ENCODE measurements at places on chromosomes 5 and 9. TPM values are rescaled to one million over a fixed set of nuclear protein-coding genes. Genes with fewer than 3 reads are reported as not detected.

DND1 gene
- 2.0 TPM for total RNA-seq

DNA sequence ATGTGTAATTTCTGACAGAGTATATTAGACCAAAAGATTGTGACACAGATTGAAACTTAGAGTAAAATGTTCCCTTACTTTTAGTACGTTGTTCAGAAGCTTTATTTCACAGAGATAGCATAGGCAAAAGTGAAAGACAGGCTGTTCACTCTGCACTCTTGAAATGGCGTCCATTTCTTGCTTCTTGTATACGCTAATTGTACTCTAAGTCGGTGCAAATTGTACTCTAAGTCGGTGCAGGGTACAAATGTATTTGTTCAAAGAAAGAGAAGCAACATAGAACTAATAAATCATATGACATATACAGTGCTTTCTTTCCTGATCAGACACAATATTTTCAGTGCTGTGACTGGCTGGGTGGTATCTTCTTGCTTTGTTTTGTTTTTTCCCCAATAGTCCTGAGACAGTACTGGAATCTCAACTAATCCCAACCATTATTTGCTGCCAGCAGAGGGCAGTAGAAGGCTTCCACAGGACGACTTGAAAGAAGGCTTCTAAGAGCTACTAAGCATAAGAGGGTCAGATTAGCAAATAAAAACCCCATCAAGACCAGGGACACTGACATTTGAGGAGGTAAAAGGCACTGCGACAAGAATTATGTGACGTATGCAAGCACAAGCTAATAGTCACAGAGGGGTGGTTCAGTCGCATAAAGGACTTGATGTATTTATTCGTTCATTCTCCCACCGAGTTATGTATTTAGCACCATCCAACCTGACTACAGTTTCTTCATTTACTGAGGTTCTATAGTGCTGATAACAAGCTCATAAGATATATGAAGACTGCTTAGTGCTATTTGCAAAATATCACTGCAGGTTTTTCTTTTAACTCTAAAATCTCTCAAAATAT lies 831.8 kb downstream of the TAF11L14 start:
- DNase-seq, result no peak
- H3K27me3 ChIP-seq, result no peaks in the 10 kb centered on the region
- H3K4me3 ChIP-seq, result no peak overlapping the region
- H3K27ac ChIP-seq, result no peak overlapping the region
- no peaks in the 10 kb centered on the region for H3K36me3 ChIP-seq

- H3K4me3 ChIP-seq, result no peak overlapping the region
- no peak overlapping the region for H3K27ac ChIP-seq
- H3K36me3 ChIP-seq, result peaks cover 3% of the 10 kb centered on the region
- H3K27me3 ChIP-seq, result no peaks in the 10 kb centered on the region
- no peak for DNase-seq
- H3K4me1 ChIP-seq, result no peaks in the 10 kb centered on the region
Measured at GRCh38 chr5:14432931-14433589, 148.5 kb upstream of the OTULINL start.

DNA sequence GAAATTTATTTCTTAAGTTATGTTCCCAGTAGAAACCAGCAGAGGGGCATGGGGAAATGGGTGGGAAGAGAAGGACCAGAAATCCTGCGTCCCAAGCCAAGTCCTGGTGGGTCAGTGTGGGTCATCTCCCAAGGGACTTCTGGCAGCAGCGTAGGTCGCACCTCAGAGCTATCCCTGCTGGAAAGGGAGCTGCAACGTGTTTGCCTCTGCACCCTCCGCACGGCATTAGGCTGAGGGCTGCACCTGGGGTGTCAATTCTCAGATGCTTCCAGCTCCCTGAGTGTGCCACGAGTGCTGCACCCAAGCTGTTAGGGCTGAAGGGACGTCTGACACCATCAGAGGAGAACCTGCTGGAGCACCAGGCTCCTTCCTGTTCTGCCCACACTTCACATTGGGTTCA lies 182.8 kb downstream of the CACNA1B start:
- DNase-seq, result no peak
- H3K36me3 ChIP-seq, result no peaks in the 10 kb centered on the region
- no peaks in the 10 kb centered on the region for H3K4me1 ChIP-seq

ARID3C gene
- not detected for total RNA-seq

DNA sequence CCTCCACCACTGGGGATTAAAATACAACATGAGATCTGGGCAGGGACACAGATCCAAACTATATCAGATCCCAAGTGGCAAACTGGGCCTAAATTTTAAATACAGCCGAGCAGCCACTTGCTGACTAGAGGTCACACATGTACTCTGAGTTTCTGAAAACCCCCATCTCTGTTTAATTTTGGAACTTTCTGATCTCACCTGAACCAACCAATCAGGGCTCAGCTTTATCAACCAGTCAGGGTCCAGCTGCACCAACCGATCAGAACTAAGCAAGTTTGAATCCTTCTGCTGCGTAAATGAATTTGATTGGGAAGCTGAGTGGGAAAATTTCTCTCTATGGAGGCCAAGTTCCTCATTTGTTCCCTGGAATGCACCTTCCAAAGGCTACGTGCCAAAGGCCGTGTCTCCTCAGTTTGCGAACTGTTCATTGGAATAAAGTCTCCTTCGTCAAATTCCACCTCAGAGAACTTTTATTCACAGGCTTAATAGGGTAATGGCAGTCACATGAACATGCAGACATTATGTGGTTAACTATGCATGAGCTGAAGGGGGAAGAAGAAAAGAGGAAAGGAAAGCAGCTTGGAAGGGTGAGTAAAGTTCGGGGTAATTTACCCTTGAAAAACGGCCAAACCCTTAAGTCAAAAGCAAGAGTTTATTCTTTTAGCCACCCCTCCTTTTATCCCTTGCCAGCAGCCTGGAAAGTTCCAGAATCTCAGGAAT lies 3.7 kb downstream of the CD180 start:
- H3K4me1 ChIP-seq, result peaks cover 8% of the 10 kb centered on the region
- H3K27ac ChIP-seq, result peak overlapping the region; percentile 4
- no peaks in the 10 kb centered on the region for H3K27me3 ChIP-seq
- DNase-seq, result no peak
- H3K36me3 ChIP-seq, result no peaks in the 10 kb centered on the region

WDR31 gene
- total RNA-seq, result 5.2 TPM

BDP1 gene
- 53.7 TPM for total RNA-seq

INSL6 gene
- total RNA-seq, result not detected

GRCh38 chr5:5652181-5652580 lies 229.7 kb downstream of the ICE1 start:
- no peak for DNase-seq
- H3K4me1 ChIP-seq, result no peaks in the 10 kb centered on the region
- H3K27ac ChIP-seq, result no peak overlapping the region
- H3K36me3 ChIP-seq, result no peaks in the 10 kb centered on the region
- no peaks in the 10 kb centered on the region for H3K27me3 ChIP-seq

DNA sequence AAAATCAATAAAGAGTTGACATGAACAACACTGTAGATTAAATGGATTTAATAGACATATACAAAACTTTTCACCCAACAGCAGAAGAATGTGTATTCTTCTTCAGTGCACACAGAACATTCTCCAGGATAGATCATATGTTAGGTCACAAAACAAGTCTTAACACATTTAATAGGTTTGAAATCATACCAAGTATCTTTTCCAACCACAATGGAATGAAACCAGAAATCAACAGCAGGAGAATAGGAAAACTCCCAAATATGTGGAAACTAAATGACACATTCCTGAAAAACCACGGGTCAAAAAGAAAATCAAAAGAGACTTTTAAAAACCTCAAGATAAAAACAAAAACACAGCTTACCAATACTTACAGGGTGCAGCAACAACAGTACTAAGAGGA lies 790.1 kb upstream of the ZNF608 start:
- no peak for DNase-seq
- H3K36me3 ChIP-seq, result no peaks in the 10 kb centered on the region
- H3K4me1 ChIP-seq, result no peaks in the 10 kb centered on the region
- no peaks in the 10 kb centered on the region for H3K27me3 ChIP-seq

- H3K27me3 ChIP-seq, result no peaks in the 10 kb centered on the region
- no peak overlapping the region for H3K27ac ChIP-seq
- no peak for DNase-seq
- peaks cover 7% of the 10 kb centered on the region for H3K4me1 ChIP-seq
Measured at GRCh38 chr9:81604306-81605169, 84.8 kb downstream of the TLE1 start.

PCDHGB3 gene
- total RNA-seq, result 2.3 TPM

- no peaks in the 10 kb centered on the region for H3K27me3 ChIP-seq
- H3K4me1 ChIP-seq, result no peaks in the 10 kb centered on the region
- no peaks in the 10 kb centered on the region for H3K36me3 ChIP-seq
- no peak overlapping the region for H3K27ac ChIP-seq
- H3K4me3 ChIP-seq, result no peak overlapping the region
Measured at GRCh38 chr9:105608721-105609598, 51.0 kb downstream of the FKTN start.

UBE2QL1 gene
- not detected for total RNA-seq

OTP gene
- not detected for total RNA-seq

KIF20A gene
- total RNA-seq, result 2.8 TPM

- peaks cover 9% of the 10 kb centered on the region for H3K4me1 ChIP-seq
- DNase-seq, result no peak
- H3K4me3 ChIP-seq, result no peak overlapping the region
- no peak overlapping the region for H3K27ac ChIP-seq
- no peaks in the 10 kb centered on the region for H3K36me3 ChIP-seq
Measured at GRCh38 chr5:125837866-125838265, 585.3 kb upstream of the GRAMD2B start.

DNA sequence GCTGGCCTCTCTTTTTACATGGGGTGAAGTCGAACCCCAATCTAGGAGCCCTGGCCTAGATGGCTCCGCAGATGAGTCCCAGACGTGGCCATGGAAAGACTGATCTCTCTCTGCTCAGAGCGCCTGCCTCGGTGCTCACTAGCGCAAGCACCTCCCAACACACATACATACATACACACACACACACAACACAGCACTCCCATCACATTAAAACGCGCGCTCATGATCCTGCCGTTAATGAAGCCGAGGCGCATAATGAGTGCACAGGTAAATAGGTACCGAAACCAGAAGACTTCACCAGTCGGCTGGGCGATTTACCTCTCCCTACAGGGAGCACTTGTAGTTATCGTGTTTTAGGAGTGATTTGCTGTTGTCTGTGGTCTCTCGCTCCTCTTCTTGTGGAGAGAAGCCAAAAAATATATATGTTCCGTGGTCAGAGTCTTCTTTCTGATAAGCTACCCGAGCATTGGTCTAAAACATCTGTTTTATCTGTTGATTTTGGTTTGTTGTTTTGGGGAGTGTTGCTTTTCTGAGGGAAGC lies 207.7 kb downstream of the MEF2C start:
- no peak for DNase-seq
- H3K27ac ChIP-seq, result no peak overlapping the region

DNA sequence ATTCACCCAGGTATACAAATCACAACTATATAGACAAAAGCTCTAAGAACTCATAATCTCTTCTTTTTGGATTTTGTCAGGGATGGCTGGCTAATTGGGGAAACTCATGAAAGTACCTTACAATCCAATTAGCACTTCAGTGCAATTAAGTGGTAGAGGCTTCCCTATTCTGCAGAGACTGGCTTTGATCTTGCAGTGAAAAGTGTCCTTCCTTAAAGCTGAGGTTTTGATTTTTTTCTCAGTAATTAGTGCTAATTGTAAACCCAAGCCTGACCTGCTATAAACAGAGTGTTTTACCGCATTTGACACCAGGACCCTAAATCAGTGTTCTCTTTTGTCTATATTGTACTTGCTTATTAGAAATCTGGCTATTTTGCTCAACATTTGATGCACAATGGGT lies 294.0 kb upstream of the EFNA5 start:
- H3K36me3 ChIP-seq, result no peaks in the 10 kb centered on the region
- no peaks in the 10 kb centered on the region for H3K4me1 ChIP-seq
- no peak for DNase-seq
- no peak overlapping the region for H3K4me3 ChIP-seq

All from upper lobe of left lung (tissue), 6 donors.